ENCODE measurements at places on chromosomes 7 and 10.

GRCh38 chr10:91077549-91078071 is 142.9 kb upstream of the PCGF5 start:
- no peak for DNase-seq

- no peak for DNase-seq
These were observed 8.5 kb upstream of the RSBN1L start for GRCh38 chr7:77687747-77688144.

- DNase-seq, result no peak
These were observed 8.9 kb upstream of the PKD1L1 start for GRCh38 chr7:47957156-47957555.

- no peak for DNase-seq
These were observed 70.0 kb downstream of the ALOX5 start for GRCh38 chr10:45444022-45444421.

- DNase-seq, result peak; percentile 43
These were observed 13.9 kb downstream of the DNAJC1 start for GRCh38 chr10:21989453-21990154.

DNA sequence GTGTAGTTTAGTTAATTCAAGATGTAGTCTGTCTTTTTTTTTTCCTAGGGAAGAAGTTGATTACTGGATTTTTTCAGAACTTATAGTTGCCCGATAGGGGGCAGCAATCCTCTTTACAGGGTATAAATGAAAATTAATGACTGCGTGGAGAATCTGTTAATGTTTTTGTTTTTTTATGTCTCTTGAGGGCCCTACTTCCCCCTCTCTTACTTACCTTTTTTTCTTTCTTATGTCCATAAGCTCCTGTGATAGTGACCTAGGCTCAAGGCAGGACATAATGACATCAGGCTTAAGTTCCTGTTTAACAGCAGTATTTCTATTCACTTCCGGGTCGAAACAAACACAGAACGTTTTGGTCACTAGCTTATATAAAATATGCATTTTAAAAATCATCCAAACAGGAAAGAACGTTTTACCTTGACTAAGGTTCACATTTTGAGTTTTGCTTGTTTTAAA is 18.8 kb downstream of the CDC123 start:
- no peak for DNase-seq

DNA sequence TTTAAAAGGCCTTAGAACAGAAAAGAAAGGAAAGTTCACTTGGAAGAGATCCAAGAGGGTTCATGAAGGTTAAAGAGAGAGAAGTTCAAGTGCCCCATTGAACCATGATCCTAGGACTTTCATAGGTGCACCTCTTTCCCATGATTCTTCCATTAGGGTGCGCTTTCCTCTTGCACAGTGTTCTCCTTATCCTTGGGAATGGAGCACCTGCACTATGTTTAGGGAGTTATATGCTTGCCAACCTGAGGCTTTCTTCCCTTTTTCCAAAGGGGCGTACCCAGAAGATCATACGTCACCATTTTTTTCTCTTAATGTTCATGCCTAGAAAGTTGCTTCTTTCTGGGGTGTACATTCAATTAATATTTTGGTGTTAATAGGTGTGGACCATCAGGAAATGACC is 908.0 kb upstream of the SORCS1 start:
- no peak for DNase-seq

DNA sequence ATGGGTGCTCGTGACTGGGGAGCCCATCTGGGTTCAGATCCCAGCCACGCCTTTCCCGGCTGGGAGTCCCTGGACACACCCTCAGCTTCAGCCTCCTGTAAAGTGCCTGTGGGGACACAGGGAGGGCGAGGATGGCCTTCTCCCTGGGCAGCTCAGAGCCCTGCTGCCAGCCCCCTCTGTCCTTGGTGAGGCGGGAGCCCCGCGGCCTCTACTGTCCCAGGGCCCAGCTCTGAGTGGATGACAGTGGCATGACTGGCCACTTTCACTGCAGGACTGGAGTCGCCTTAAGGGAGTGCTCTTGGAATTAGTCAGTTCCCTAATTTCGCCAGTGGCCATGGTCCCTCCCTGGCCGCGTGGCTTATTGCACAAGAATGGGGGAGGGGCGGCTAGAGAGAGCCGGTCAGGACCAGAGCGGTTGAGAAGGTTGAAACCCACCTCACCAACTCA is 4.6 kb downstream of the BRI3 start:
- DNase-seq, result no peak

GRCh38 chr10:11884706-11885423 is 61.7 kb downstream of the PROSER2 start:
- DNase-seq, result no peak

GRCh38 chr7:16753932-16754855 is 639 bp downstream of the TSPAN13 start:
- no peak for DNase-seq

DNA sequence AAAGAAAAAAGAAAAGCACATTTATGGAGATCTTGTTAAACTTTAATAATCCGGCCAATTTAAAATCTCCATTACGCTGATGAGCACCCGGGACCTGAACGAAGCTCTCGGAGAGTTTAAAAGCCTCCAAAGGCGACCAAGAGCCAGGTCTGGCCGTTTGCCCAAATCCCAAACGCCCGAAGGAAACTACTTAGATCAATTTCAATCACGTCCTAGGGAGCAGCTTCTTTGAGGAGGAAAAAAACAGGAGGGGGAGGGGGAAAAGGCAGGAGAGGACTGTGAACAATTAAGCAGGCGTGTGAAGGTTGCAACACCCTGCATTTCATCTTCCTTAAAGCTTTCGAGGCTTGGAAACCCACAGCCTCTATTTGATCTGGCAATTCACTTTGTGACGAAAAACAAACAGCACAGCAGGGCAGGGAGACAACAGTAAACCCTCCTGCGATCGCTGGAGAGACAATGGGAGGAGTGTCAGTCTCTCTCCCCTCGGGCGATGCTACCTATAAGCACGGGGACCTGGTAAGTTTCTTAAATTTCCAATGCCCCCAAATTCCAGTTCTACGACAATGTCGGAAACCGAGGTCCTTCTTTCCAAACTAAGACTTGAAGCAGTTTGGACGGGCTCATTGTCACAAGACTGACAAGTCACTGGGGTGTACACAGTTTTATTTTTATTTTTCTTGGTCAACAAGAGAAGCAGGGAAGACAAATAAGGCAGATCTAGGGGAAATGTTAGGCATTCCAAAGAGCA is 1.2 kb downstream of the KLF6 start:
- DNase-seq, result peak; percentile 49

DNA sequence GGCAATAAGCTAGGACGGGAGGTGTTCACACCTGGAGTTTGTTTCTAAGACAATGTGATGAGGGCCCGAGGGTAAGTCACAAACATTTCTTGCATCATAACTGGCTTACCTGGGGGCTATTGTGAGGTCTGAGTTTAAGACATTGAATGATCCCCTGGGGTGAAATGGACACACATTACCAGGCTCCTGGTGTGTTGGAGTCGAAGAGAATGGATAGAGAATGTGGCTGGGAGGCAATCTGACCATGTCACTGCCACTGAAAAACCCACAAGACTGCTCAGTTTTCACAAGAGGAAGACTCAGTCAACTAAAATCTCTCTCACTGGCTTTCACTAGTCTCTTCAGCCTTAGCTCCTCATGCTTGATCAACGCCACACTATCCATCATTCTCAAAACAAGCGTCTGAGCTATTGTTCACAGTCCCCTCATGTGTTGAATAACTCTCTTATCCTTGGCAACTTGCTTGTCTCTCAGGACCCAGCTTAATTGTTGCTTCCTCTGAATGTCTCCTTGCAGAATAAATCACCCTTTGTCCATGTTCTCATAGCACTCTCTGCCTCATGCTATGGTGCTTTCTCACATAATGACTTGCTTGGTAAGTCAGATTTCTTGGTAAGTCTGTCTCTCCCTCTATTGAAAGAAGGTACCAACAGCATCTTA is at the start of gene C10orf120:
Gene C10orf120, minus strand, starts transcription at position 51 of the 660 bp plus-strand sequence. CDS start 56 bp downstream, outside the sequence.
- DNase-seq, result no peak
